ENCODE measurements at places on chromosomes 4 and X.

DNA sequence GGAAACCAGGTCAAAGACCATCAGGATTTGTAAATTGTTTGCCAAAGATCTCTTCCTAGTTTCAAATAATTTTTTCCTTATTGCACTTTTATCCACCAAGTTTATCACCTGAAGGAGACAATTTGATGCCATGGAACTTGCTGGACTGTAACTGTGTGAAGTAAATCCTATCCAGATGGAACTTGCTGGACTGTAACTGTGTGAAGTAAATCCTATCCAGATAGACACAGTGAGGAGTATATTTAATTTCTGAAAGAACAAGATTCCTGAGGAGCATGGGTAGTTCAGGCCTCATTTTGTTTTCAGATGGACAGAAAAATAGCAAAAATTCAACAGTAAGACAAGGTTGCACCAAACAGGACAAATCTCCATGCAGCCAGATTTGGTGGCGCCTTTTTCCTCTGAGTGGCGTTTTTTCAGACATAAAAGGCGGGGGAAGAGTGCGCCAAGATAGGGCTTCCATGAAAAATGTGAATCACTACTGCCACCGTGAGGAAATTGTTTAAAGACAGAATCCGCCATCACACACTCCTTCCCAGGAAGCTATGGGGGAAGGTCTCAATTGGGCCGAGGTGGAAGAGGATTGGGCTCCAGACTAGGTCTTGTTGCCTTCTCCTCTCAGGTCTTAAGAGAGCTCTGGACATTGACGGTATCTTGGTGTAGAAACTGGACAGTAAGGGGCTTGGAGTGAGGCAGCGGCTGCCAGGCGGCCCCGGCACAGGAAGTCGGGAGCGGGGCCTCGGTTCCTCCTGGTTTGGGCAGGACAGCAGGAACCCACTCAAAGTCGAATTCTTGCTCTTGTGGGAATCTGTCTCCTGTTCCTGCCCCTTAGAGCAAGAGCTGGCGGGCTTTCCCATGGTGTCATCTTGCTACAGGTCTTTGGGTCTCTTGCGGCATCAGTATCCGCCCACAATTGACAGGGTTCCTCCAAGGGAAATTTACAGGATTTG lies 234.7 kb downstream of the OR13H1 start:
- DNase-seq = peak; percentile 79

- DNase-seq = peak; percentile 90
These were observed at the start of gene DNASE1L1 for GRCh38 chrX:154409222-154409871. Gene DNASE1L1, minus strand, starts transcription at chrX:154409254. Its CDS starts 3,686 bp downstream, at chrX:154405568.

DNA sequence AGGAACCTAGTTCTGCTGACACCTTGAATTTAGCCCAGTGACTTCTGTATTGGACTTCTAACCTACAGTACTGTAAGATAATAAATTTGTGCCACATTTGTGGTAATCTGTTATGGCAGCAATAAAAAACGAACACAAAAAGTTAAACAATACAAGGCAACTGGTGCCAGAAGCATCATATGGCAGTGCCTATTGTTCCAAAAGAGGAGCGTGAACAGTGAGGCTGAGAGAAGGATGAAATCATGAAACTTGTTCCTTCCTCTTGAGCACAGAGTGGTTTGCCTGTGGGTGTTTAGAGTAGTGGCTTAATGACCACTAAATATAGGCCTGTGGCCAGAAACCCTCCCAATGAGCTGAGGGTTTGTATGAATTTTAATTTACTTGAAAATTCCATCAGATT lies 69.7 kb upstream of the PGRMC2 start:
- DNase-seq = no peak

GRCh38 chr4:140123666-140124377 lies 30.2 kb downstream of the MAML3 start:
- DNase-seq = no peak

- DNase-seq = no peak
These were observed 92.2 kb downstream of the PALLD start for GRCh38 chr4:168588916-168589531.

- DNase-seq = no peak
These were observed 5.7 kb upstream of the SERTM2 start for GRCh38 chrX:111505783-111506182.

DNA sequence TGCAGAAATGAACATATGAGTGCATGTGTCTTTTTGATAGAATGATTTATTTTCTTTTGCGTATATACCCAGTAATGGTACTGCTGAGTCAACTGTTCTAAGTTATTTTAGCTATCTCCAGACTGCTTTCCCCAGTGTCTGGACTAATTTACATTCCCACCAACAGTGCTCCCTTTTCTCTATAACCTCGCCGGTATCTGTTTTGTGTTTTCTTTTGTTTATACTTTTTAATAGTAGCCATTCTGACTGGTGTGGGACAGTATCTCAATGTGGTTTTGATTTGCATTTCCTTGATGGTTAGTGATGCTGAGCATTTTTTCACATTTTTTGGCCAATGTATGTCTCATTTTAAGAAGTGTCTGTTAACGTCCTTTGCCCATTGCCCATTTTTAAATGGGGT lies 218.6 kb upstream of the KCNIP4 start:
- DNase-seq = no peak

DNA sequence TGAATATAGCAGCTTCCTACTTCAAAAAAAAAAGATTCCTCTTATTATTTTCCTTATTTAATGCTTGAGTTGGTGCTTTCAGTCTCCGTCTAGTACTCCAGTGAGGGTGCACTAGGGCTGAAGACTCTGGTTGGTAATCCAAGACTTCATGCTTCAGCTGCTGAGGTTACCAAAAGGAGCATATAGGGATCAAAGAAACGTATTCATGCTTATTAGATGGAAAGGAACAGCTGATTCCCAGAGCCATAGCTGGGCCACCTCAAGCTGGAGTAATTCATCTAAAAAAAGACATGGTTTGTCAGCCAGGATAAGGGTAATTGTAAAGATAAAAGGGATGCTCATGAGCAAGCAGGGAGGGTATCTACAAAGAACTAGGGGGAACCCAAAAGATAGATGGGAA lies 131.7 kb upstream of the FAM47B start:
- DNase-seq = no peak

GRCh38 chr4:54658252-54659093 lies 716 bp downstream of the KIT start:
- DNase-seq = peak; percentile 83

- DNase-seq = no peak
These were observed 2365.6 kb downstream of the ARAP2 start for GRCh38 chr4:33878710-33879109.

GRCh38 chr4:94160774-94161173 lies 46.9 kb upstream of the SMARCAD1 start:
- DNase-seq = no peak

DNA sequence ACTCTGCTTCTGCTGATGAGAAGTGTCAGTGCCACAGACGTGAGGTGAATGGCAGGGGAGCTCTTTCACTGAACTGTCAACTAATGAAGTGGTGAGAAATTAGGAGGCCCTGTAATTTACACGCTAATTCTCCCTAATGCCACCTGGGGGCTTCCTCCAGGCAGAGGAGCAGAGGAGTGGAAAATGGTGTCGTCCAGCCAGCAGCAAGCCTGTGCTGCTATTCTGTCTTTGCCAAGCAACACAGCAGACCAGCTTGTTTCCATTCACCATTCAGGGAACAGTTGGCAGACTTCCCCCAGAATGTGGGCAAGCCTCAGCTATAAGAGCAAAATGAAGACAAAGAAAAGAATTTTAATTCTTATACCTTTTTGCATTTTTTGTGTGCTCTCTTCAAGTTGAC lies 245.2 kb upstream of the TET2 start:
- DNase-seq = no peak

DNA sequence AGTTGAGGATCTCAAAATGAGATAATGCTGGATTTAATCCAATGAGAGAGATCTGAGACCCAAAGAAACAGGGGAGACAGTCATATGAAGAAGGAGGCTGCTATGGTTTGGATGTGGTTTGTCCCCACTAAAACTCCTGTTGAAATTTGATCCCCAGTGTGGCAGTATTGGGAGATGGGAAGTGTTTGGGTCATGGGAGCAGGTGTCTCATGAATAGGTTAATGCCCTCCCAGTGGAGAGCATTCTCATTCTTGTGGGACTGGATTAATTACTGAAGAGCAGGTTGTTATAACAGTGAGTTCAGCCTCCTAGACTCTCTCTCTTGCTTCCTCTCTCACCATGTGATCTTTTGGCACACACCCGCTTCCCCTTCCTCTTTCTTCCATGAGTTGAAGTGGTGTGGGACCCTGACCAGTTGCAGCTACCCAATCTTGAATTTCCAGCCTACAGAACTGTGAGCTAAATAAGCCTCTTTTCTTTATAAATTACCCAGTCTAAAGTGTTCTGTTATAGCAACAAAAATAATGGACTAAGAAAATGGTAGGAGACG lies 70.3 kb downstream of the PPEF2 start:
- DNase-seq = no peak

GRCh38 chr4:186023975-186024374 lies 45.0 kb upstream of the TLR3 start:
- DNase-seq = no peak

DNA sequence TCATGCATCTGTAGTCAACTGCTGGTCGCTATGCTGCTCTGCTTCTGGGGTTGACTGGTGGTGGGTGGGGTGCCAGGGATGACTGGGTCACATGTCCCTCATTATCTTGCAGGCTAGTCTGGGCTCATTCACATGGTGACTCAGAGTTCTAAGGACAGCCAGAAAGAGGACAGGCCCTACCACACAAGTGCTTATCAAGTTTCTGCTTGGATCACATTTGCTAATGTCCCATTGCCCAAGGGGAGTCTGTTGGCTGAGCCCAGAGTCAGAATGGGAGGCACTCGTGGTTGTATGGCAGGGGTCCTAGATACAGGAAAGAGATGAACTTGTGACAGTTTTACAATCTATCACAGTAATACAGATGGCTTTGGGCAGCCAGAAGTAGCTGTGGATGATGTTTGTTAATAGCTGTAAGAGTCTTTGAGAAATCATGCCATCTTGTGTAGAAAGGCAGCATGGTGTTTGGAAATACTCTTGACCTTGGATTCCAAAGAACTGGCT lies 221.3 kb downstream of the GPAT3 start:
- DNase-seq = no peak

- DNase-seq = no peak
These were observed 17.4 kb upstream of the AFAP1 start for GRCh38 chr4:7956934-7957656.

DNA sequence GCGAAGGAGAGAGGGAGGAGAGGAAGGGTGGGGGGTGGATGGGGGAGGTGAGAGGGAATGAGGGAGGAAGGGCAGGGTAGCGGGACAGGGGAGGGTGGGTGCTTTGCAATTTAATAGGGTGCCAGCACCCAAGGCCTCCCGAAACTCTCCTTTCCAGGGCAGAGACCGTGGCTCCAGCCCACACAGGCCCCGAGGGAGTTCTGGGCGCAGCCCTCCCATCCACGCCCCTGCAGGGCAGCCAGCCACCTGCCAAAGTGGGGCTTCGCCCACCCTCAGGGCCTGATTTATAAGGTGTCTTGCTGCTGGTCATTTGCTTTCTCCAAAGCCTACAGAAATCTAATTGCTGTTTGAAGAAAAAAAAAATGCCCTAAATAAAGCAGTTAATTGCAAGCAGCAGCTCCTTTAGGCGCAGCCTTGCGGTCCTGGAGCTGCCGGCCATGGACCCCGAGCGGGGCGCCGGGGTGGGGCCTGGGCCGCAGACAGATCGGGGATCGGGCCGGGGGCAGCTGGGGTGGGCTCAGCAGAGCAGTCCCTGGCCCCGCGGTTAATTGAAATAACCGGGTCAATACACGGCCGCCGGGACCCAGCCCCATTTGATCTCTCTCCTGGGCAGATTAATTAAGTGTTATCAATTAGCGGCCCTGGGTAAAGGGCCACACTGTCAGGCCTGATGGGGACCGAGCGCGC lies 106.0 kb upstream of the NKX1-1 start:
- no peak for DNase-seq

DNA sequence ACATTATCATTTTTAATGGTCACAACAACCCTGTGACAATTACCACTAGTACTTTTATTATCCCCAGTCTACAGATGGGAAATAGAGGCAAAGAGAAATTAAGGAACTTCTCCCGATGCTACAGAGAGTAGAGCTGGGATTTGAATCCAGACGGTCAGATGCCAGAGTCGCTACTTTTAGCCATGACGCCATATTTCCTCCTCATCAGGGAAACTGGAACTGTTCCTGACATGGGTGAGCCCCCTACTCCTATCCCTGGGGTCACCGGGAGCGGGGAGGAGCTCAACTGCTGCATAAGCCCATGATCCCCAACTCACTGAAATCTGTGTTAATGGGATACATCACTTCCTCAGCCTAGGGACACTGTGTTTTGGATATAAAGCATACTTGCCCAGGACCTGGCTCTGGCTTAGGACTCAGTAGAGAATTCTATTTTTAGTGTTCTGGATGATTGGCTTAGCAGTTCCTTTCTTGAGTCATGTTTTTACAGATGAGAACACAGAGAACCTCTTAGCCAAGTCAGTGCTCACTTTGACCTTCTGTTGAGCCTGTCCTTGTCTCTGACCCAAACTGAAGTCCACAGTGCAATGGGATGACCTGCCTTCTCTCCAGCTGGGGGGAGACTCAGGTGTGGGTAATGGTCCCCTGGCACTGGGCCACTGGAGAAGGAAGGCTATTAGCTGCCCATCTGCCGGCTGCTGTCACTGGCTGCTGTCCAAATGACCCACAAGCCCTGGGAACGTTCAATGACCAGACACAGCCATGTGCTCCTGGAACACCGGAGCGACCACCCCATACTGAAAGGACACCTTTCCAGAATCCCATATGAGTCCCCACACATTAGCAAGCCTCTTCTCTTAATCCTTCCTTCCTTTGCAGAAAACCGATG lies 90.8 kb upstream of the SHISA3 start:
- DNase-seq = no peak

- no peak for DNase-seq
These were observed 34.2 kb downstream of the COX7B2 start for GRCh38 chr4:46874811-46875210.

DNA sequence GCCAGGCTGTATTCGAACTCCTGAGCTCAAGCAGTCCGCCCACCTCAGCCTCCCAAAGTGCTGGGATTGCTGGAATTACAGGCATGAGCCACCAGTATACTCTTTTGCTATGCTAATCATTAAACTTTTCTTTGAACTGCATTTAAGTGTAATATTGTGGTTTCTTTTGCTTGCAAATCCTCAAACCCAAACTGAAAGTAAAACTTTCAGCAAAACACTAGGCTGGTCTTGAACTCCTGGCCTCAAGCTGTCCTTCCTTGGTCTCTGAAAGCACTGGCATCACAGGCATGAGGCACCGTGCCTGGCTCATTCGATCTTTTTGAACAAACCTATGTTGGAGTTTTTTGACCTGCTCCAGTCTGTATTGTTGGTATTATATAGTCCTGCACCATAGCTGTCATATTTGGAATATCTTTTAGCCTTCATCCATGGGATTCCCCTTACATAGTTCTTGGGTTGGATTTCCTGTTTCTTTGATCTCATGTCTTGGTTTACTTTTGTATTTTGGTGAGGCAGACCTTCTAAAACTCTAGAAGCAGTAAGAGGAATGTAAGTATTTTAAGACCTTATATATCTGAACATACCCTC lies 34.1 kb downstream of the MOB1B start:
- no peak for DNase-seq

- DNase-seq = no peak
These were observed 12.6 kb upstream of the SLC10A4 start for GRCh38 chr4:48470570-48470969.

All from suprapubic skin (tissue), 4 donors.